ACHN (cell line): ENCODE measurements at places on chromosomes 13 and 19.
A peak's percentile ranks its signal among the peaks of the same experiment; 100 is the strongest.

GRCh38 chr19:632579-633067 is 714 bp downstream of the POLRMT start:
- peak; percentile 61 for DNase-seq

DNA sequence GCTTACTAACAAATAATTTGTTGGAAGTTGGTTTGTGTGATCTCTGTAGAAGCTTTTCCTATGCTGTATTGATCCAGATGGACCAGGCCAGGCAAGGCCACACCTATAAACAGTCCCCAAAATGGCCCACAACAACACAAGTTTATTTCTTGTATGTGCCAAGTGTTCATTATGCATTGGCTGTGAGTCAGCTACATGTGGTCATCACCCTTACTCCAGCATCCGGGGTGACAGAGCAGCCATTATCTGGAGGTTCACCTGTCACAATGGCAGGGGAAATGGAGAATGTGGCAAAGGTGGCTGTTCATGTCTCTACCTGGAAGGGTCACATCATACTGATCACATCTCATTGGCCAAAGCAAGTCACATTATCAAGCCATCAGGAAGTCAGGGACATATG is 164.3 kb downstream of the DCT start:
- DNase-seq, result no peak

- DNase-seq, result no peak
Measured at GRCh38 chr19:12698138-12698537, 1.7 kb upstream of the FBXW9 start.

DNA sequence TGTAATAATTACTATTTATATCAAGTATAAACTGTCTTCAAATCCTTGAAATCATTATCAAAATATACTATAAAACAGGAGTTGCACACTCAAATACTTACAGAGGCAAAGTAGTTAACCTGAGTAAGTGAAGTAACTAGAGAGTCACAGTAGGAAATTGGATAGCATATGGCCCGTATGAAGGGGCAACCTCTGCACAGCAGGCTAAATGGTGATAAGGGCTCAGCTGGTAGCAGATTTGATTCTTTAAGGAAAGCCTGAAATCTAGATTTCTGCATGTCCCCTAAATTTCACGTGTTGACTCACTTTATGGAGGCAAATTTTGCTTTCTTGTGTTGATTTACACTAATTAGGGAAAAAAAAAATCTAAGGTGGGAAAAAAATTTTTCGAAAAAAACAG is 46.4 kb downstream of the STOML3 start:
- DNase-seq, result no peak

DNA sequence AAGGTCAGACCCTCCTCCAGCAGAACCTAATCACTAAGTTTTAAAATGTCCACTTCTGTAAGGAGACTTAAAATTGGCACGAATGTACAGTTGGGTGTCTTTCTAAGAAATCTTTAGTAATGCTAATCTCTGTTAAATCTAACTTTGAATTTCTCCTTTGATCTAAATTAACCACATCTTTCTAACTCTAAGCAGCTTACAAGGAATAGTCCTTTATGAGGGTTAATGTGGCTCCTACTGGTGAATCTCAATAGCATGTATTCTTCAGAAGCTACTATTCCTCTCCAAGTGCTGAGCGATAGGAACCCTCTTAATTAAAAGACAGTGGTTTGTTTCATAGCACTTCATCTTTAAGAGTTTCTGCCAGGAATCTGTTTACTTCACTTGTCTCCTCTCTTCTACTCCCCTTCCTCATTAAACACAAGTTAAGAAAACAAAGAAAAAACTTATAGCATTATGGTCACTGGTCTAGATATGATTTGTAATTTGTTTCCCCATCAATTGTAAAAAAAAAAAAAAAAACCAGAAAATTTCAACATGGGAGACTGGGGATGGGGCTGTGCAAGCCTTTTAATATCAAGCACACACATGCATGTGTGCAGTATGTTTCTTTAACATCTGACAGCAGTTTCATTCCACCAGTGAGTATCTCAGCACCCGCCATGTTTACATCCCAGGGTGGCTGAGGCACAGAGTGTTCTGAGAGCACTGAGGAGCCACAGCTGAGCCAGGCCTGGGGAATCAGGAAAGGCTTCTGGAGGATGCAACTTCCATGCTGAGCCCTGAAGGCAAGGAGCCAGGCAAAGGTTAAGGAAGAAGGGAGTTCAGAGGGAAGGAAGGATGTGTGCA is 57.7 kb downstream of the ATP7B start:
- no peak for DNase-seq

DNA sequence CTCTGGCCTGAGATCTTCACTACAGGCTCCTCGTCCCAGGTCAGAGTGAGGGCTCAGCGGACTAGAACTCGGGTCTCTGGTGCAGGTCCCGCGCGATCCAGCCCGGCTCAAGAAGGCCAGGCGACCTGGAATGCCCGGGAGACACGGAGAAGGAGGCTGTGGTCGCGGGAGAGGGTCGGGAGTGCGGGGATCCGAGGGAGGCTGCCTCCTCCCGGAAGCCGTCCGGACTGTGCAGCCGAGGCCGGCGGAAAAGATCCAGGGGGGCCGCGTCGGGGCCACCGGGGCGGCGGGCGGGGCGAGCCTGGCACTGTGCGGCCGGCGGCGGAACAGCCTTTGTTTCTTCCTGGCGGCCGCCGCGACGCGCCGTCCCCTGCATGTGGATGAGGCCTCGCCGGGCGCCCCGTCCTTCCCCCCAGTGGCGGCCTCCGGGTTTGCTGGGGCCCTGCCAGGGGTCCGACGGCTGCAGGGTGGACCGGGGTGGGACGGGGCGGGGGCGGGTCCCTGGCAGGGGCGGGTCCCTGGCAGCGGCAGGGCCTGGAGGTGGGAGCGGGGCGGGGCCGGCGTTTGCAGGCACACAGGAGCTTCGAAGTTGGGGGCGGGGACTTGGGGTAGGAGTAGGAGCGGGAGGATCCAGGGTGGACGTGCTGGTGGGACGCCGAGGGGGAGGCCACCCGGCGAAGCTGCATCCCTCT is 1.0 kb upstream of the SLC7A10 start:
- no peak for DNase-seq

DNA sequence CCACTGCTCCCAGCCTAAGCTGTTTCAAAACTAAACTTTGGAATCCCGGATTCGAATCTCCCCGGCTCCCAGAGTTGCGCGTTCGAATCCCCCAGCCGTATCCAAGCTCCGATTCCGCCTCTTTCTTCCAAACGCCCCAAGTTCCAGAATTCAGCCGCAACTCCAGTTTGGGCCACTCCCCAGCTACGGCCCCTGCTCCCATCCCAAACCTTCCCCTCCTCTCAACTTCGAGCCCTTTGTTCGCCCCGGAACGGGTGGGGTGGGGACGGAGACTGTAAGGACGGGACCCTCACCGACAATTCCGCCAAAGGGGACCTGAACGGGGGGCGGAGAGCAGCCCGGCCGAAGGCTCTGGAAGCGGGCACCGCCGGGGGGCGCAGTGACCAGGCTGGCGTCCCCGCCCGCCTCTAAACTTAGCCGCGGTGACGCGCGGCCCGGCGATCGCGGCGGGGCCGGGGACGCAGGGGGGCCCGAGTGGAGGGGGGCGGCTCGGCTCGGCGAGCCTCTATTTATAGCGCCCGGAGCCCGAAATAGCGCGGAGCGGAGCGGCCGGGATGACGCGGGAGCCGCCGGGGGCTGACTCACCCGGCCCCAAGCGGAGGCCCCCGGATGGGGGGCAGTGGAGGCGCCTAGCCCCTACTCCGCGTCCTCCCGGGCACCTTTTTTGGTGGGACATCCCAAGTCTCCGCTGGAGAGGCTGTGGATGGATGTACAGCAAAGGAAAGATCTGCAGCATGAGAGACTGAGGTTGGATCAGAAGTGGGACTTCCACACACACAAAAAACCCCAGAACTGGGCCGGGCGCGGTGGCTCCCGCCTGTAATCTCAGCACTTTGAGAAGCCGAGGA is 4.9 kb upstream of the ERCC1 start:
- DNase-seq, result peak; percentile 44

DNA sequence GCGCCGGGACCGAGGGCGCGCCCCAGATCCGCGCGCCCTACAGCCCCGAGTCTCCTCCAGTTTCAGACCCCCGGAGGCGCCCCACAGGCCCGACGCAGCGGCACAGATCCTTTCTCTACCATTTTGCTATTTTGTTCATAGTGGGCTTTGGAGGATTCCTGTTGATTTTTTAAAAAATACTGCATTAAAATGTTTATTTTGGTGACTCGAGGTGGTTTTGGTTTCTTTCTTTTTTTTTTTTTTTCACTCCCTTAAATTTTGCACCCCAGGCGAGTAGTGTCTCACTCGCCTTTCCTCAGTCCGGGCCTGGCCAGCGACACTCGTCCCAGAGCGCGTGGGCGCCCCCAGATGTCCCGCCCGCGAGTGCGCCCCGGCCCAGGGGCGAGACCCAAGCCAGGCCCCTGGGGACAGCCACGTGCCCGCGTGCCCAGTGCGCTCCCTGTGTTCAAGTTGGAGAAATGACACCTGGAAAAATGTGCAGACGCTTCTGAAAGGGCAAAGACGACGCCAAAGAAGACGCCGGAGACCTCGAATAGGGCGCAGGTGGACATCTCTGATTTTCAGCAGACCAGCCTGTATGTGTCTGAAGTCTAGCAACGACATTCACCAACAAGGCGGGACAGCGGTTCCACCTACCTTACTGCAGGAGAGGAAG is 471 bp upstream of the INSR start:
- no peak for DNase-seq

DNA sequence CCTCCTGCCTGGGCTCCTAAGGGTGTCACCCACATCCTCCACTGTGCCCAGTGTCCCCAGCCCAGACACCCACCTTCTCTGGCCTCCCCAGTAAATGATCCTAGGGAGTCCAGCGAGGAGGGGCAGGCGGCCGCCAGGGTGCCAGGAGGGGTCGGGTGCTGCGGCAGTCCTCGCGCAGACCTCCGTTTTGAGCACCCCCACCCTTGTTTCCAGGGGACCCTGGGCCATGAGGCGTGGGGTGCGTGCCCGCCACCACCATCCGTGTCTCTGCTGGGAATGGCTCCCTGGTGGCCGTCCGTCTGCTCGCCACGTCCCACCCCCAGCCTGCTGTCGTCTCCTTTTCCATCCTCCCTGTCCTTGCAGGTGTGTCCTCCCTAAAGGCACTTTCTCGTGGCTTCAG is 133.0 kb downstream of the KDM4B start:
- no peak for DNase-seq

- no peak for DNase-seq
Measured at GRCh38 chr19:50719566-50719965, at the start of gene SHANK1. SHANK1 (minus strand) TSS chr19:50719802; CDS start chr19:50716919, 2,883 bp downstream.

- no peak for DNase-seq
Measured at GRCh38 chr13:34749046-34749445, 193.0 kb upstream of the NBEA start.

- no peak for DNase-seq
Measured at GRCh38 chr13:19345916-19346422, 164.3 kb upstream of the TUBA3C start.

DNA sequence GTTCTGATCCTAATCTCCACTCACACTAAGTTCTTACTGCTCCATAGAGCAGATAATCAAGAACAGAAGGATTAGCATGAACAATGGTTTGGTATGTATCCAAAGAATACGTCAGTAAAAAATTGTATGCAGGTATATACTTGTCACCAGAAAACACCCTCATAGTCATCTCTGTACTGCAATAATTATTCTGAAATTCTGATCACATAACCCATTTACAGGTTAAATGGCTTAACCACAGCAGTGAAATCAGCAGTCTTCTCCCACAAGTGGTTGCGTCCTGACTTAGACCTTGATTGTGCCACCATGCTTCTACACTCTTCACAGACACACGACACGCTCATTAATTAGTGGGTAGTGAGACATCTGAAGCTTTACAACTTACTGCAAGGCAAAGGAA is 50.9 kb downstream of the LNX2 start:
- DNase-seq, result no peak

- DNase-seq, result no peak
Measured at GRCh38 chr19:35462476-35462953, 14.5 kb downstream of the FFAR2 start.

GRCh38 chr19:49492573-49493405 is 3.4 kb upstream of the RPS11 start:
- no peak for DNase-seq

DNA sequence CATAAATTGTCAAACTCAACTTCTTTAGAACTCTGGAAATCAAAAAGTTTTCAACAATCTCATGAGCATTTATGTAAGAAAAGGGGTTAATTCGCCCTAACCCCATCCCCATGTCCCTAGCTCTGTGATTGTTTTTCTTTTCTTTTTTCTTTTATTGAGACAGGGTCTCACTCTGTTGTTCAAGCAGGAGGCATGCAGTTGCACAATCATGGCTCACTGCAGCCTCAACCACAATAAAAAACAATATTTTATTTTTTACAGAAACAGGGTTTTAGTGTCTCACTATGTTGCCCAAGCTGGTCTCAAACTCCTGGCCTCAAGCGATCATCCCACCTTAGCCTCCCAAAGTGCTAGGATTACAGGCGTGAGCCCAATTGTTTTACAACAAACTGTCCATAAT is 16.7 kb downstream of the VWA8 start:
- no peak for DNase-seq

GRCh38 chr19:35868823-35869326 is 501 bp downstream of the APLP1 start:
- DNase-seq, result no peak

DNA sequence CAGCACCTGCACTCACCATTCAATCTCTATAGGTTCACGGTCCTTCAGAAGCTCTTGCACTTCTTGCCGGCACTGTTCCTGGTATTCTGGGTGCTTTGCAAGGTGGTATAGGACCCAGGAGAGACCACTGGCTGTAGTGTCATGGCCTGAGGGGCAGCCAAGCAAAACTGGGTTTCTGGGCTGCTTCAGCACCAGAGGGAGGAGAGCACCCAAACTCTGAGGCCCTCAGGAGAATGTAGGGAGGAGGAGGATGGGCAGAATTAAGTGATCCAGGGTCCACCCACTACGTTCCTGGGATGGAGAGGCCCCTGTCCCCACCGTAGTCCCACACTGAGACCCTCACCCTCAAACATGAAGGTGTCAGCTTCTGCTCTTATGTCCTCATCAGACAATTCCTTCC is 12.3 kb downstream of the CYP4F11 start:
- no peak for DNase-seq

DNA sequence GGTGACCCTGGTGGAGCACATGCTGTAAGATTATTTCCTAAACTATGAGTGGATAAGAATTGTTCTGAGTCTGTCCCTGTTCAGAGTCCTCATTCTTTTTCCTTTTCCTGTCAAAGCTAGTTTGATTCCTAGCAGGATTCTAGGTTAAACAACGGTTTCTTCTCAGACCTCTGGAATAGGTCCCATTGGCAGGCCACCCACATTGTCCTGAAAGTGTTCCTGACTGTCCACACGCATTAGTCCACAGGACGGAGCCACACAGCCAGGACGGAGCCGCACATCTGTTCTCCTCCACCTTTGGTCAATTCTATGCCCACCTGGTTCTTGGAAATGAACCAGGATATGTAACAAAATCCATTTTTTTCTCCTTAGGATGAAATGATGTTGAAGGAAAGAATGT is 46.1 kb downstream of the ANKRD10 start:
- no peak for DNase-seq
